ENCODE measurements at places on chromosomes 2 and 18. TPM values are rescaled to one million over a fixed set of nuclear protein-coding genes. Genes with fewer than 3 reads are reported as not detected.

- no peak for ATAC-seq
Observed at GRCh38 chr2:54773838-54774237, 50.4 kb downstream of the EML6 start.

Gene ERMN
- not detected for total RNA-seq

DNA sequence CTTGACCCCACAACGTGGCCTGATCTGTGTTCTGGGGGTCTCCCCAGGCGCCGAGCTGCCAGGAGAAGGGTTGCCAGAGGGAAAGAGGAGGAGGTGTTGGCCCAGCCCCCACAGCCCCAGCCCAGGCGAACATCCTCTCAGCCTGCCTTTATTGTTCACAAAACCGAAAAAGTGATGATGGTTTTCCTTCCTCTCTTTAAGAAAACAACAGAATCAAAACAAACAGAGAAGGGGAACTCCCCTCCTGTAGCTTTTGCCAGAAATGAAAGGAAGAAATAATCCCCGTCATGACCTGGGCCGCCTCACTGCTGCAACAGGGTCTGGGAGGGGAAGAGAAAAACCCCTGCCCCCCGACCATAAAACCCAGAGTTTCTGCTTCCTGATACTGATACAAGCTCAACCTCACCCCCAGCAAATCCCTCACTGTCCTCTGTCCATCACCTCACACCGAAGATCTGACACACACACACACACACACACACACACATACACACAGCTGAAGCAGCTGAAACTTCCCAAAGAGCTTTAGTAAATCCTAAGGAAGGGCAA is 52.0 kb downstream of the ZFP36L2 start:
- no peak for ATAC-seq

- ATAC-seq, result no peak
Observed at GRCh38 chr2:65033178-65033577, 23.0 kb upstream of the CEP68 start.

DNA sequence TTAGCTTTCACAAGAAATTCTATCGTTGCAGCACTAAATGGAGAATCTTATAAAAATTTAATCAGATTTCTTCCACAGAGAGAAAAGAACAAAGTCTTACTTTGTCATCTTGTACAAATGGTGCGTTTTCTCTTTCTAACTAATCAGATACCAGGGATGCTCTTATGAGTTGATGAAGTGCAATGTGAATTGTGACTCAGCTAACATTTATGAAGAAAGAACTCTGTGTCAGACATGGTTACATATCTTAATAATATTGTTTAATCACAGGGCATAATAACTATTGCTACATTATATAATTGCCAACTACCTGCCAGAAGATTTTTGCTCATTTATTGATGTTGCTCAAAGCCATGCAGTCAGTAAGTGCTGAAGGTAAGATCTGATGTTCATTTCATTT is 465.0 kb downstream of the CCDC85A start:
- ATAC-seq, result no peak

Gene C1GALT1C1L
- 0.16 TPM for total RNA-seq

- ATAC-seq, result no peak
Observed at GRCh38 chr2:165443511-165443910, 26.0 kb upstream of the CSRNP3 start.

Gene SPOPL
- 8.8 TPM for total RNA-seq

- no peak for ATAC-seq
Observed at GRCh38 chr18:3246635-3247239, 864 bp upstream of the MYL12A start.

Gene CELF4
- not detected for total RNA-seq
